ENCODE measurements at places on chromosomes 7 and 10.
A peak's percentile ranks its signal among the peaks of the same experiment; 100 is the strongest.

GRCh38 chr7:150945171-150945852, 32.8 kb downstream of the KCNH2 start:
- no peak for DNase-seq

DNA sequence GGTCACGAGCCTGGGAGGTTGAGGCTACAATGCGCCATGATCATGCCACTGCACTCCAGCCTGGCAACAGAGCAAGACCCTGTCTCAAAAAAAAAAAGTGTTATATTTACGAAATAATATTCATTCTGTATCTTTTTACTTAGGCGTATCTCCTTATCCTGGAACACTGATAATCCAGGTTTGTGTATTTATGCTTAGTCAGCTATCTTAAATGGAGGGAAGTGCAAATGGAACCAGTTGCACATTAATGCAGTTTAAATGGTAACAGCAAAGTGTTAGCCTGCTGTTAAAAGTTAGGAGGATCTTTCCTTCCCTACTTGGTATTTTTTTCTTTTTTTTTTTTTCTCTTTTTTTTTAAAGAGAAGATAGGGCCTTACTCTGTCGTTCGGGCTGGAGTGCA, 36.0 kb upstream of the RBM20 start:
- DNase-seq: no peak

DNA sequence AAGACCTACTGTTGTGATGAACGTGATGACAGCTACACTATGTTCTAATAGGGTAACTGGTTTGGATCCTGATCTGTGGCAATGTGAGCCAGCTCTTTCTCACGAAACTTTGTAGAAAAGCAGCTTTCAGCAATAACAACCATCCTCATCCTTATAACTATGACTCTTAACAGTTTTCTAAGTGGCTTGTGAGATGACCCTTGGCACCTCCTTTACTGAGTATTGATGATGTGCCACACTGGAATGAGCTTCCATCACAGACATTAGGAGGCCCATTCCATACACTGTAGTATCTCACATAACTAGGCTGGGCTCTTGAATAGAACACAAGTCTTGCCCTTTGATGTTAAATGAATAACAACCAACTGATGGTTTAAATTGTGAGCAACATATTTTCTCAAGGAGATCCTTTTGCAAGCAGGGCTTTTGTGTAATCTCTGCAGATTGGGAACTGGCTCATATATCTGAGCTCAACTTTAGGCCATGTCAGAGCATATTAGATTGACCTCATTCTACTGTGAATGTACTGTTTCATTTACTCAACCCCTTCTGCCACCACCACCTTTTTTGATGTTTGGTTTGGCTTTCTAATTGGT, 46.4 kb downstream of the MYPN start:
- DNase-seq: no peak

DNA sequence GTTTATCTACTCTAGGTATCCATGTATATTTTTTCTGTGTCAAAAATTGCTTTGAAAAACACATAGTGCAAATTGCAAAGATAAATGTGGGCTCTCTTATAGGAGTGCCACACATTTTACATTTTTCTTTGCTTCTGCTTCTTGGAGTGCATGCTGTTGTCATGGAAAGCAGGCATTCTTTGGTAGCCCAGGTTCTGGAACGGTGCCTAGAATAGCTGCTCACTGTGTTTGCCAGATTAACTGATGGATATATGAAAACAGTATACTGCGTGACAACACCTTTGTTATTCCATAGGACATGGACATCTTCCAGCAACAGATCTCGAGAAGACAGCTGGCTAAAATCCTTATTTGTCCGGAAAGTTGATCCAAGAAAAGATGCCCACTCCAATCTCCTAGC, 13.4 kb downstream of the NIPSNAP2 start:
- DNase-seq: no peak

- no peak for DNase-seq
Measured at GRCh38 chr10:43925793-43926192, 277.1 kb upstream of the ZNF32 start.

- no peak for DNase-seq
Measured at GRCh38 chr10:124665980-124666379, 78.2 kb downstream of the FAM53B start.

DNA sequence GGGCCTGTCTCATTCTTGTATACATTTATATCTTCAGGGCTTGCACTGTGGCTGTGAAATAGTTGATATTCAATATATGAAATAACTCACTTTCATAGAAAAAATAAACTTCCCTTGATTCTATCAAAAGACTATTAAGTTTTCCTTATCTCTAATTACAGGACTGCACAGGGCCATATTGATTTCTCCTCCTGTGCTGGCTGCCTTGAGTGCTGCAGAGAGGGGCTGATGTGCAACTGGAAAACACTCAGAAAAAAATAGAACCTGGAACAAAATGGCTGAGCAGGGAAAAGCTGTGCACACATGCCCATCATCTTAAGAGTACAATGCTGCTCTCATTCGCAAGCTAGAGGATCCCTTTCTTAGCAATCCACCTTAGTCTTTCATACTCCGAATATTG, 5.9 kb upstream of the HDAC9 start:
- no peak for DNase-seq

GRCh38 chr10:127832501-127832900, 60.2 kb downstream of the CLRN3 start:
- no peak for DNase-seq

DNA sequence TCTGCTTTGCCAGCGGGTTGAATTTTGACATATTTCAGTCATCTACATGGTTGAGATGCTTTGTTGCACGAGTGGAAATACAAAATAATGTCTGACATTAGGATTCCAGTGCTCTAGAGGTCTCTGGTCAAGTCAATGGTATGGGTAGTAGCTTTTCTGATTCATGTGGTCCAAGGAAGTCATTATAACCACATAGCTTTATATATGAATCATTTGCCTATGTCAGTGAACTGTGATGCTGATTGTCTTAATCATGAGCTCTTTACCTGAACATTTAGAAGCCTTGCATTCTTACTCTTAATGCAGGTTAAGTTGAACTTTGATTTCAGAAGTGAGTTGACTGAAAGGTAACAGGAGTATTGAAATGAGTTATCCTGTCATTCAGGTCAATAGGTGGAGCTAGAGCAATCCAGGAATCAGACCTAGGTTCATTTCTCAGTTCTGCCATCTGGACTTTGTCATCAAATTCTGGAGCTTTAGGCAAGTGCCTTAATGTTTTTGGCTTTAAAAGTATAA, 3.3 kb downstream of the MAPK8 start:
- no peak for DNase-seq

GRCh38 chr10:116417821-116418220, 9.8 kb upstream of the PNLIPRP3 start:
- DNase-seq: no peak

DNA sequence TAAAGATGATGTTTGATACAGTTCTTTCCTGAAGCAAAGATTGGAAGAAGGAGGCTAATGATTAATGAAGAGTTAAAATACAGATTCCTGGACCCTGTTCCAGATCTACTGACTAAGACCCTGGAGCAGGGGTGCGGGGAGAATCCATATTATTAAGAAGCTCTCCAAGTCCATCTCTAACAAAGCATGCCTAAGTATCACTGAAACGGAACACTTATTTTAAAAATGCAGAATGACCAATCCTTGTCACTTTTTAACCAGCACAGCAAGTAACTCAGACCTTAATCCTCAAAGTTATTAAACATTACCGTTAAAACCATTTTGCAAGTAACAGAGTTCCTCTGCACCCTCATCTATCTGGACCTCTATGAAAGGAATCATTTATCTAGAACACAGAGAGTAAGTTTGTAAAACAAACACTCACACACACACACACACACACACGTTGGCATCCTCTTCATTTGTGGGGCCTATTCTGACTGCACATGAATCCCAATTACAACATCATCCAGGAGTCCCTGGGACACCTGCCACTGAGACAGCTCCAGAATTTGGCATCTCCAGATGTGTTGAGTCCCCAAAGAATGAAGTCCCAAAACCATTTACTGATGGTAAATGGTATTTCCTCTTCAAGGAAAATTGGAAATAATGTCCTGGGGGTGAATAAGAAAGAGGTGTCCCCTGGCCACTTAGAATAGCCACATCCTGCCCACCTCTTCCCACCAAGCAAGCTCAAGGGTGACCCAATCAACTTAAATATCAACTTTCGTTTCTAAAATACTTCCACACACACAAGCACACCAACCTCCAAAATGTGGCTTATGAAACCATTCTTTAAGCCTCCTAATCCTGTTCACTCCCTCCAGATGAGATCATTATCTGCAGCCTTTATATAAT, 117.5 kb downstream of the PARD3 start:
- no peak for DNase-seq

- DNase-seq: no peak
Measured at GRCh38 chr7:141294143-141294829, 220.4 kb downstream of the TMEM178B start.

DNA sequence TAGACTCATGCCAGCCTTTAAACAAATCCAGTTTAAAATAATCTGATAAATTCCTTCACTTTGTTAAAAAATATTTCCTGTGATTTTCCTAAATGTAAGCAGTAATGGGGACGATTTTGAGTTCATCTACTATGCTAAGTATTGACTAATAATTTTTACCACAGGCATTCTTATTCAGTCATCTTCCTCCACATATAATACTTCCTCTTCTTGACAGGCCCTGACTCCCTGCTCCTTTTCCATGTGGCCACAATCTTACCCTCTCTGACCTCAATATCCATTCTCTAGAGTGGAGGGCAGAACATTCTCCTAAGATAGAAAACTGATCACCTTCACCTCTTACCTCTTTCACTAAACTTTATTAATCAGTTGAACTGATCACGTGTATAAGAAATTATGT, 7.8 kb downstream of the DNAJC2 start:
- DNase-seq: no peak

DNA sequence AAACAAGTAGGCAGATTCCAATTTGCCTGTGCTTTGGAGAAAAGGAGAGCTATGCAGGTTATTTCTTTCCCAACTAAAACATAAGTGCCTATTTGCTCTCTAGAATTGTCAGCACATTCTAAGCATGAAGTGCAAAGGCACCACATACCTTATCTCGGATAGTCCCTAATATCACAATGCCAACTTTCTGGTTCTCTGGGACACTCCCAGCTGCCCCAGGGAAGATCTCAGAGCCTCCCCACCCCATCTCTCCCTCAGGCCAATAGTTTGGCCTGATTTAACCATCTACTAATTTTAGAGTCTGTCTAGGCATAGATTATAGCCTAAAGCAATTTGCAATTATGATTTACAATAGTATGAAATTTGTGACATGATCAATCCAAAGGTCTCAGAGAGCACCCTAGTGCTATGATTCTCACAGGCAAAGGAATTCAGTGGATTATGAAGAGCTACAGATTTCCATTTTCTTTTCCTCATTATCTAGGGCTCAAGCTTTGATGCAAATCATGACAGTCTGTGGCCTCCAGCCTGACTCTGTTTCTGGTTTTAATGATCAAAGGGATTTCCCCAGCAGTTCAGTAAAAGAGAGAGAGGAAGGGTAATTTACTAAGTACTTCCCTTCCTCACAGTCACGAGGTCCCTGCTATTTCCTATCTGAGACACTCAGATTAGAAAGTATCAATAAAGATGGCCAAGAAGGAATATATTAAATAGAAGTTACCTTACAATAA, 29.0 kb upstream of the IL6 start:
- DNase-seq: no peak

- DNase-seq: no peak
Measured at GRCh38 chr10:86728056-86728455, 28.4 kb upstream of the BMPR1A start.

GRCh38 chr7:70935311-70935710, 196.6 kb upstream of the GALNT17 start:
- no peak for DNase-seq

DNA sequence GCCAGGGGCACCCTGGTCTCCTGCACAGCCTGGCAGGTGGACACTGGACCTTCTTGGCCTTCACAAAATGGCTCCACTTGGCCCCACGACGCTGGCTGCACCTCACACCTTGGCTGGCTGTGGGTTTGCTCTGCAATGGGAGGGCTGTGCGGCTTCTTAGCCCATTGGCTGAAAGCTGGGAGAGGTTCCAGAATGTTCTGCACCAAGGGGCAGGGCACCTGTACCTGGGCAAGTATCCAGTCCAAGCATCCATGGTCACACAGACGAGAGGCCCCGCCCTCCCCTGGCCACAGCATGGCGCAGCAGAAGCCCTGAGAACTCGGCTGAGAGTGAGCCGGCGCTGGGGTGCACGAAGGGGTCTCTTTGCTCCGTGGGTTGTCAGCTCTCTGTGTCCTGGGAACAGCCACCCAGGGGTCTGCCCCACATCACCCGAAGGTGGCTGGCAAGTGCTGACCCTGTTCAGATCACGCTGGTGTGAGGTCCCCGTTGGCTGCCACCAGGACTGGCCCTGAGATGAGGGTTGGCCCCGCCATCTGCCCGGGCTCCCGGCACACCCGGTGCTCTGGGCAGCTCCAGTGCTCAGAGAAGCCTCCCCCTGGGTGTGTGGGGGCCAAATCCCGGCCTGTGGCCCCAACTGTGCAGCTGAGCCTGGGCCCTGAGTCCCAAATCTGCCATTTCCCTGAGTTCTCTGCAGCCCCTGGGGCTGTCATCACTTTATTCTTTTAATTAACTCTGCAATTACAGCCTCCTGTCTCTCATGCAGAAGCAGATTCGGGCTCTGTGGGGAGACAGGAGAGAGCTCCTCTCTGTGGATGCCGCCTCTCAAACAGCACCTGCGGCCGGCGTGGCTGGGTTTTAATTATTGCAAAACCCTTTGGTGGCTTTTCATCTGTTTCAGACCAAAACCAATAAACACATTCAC, 19.4 kb upstream of the ADGRA1 start:
- DNase-seq: no peak

GRCh38 chr10:5390607-5391205, 13.9 kb downstream of the TUBAL3 start:
- DNase-seq: no peak

GRCh38 chr7:133060004-133060403, 21.9 kb downstream of the CHCHD3 start:
- no peak for DNase-seq

GRCh38 chr7:28409716-28410627, 2.3 kb upstream of the CREB5 start:
- peak; percentile 63 for DNase-seq

GRCh38 chr7:103593691-103594090, 147.7 kb upstream of the SLC26A5 start:
- DNase-seq: no peak

DNA sequence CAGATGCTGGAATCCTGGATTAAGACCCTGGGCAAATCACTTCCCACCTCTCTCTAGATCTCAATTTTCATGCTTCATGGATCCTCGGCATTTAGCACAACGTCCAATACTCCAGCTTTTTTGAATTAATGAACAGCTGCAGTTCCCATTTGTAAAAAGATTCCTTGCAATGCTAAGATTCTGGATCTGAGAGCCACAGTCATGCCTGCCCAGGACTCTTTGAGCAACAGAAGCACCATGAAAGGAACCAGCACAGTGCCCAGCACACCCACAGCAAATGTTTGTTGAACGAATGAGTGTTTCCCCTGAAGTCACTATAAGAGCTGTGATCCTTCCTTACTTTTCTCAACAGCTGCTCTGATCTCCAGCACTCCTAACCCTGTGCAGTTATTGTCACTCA, 20.8 kb upstream of the DDIT4 start:
- DNase-seq: no peak

- no peak for DNase-seq
Measured at GRCh38 chr7:130667593-130668257, 823 bp downstream of the COPG2 start.

- peak; percentile 78 for DNase-seq
Measured at GRCh38 chr10:65570143-65571010, 1355.5 kb upstream of the LRRTM3 start.

Data from nephron progenitor cell (in vitro differentiated cells).